ENCODE measurements at places on chromosomes 1 and 21. TPM values are rescaled to one million over a fixed set of nuclear protein-coding genes. Genes with fewer than 3 reads are reported as not detected.

DNA sequence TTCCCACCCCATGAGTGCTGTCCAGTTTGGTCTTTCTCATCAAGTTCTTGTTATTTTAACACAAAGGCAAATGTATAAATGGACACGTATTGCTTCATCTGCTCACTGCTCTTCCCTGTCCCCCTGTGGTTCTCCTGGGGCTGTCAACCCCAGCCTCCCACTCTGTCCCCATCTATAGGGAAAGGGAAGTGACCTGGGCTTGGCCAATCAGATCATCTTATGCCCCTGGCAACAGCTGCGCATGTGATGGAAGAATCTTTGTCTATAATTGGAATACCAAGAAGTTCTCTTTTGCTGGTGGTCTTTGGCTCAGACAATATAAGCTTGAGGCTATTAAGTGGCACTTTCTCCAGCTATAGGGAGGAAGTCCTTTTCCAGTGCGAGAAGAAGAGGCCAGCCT is 4.7 kb upstream of the CCSAP start:
- no peak for DNase-seq

The CD101 gene
- 1.0 TPM for total RNA-seq

- DNase-seq, result no peak
These were observed 112.3 kb downstream of the ACTL8 start for GRCh38 chr1:17867470-17867869.

- no peak for DNase-seq
These were observed 16.4 kb upstream of the KIAA0040 start for GRCh38 chr1:175208773-175209492.

The SZT2 gene
- 20.8 TPM for total RNA-seq

GRCh38 chr1:231527586-231528171 is 790 bp upstream of the TSNAX start:
- no peak for DNase-seq

DNA sequence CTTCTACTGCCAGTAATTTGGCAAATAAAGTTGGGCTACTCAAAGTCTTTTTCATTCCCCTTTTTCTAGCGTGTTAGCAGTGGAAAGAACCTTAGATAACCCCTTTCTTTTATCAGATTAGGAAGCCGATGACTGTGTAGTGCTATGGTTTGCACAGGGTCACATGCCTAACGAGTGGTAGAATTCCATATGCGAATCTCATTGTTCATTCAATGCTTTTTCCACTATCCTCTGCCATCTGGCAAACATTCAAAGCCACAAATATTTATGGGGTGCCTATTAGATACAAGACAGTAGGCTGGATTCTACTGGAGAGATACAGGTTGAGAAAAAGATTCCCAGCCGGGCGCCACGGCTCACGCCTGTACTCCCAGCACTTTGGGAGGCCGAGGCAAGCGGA is 14.9 kb upstream of the IER5 start:
- no peak for DNase-seq

- DNase-seq, result no peak
These were observed 165.5 kb upstream of the NFIA start for GRCh38 chr1:60916906-60917305.

DNA sequence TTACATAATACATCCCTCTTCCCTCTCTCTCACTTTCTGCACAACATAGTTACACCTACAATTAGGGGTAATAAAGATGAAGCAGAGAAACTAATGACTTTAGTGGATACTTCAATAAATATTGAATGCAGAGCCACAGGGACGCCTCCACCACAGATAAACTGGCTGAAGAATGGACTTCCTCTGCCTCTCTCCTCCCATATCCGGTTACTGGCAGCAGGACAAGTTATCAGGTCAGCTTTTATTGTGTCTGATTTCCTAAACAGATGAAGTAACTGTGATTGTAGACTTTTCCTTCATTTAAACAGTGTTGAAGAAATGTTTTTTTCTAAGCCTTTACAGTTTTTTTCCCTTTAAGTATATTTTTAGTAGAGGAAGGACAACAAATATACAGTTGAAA is 281.6 kb downstream of the TPR start:
- DNase-seq, result peak; percentile 37

The TSSK3 gene
- total RNA-seq, result 1.0 TPM

DNA sequence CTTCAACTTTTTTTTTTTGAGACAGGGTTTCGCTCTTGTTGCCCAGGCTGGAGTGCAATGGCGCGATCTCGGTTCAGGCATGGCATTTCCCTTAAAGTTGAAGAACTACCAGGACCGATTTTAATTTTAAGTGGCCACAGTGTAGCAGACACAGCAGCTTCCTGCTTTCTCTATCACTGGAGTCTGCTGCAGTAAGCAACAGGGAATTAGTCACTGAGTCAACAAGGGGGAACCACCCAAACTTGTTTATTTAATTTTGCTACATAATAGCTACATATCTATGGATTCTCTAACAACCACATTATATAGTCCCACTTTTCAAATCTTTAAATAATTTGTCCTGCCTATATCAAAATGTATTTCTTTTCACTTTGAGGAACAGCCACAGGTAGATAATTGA is 12.5 kb upstream of the TNNI3K start:
- no peak for DNase-seq

DNA sequence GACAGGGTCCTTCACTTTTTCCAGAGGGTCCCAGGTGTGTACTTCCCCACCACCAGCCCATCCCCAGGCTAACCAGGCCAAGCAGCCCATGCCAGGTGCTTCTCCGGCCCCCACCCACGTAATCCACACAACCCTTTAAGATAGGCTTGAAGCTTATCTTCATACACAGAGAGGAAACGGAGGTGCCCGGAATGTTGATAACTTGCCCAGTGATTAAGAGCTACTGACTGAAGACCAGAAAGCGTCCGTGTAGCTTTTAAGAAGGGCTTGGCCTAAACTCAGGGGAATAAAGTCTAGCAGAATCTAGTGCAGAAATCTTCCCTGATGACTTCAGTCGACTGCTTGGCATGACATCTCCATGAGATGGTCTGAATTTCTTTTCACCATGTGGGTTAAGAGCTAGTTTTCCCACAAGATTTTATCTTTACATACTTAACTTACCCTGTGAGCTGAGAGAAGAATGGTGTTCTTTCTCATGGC is 138.7 kb downstream of the GALNT2 start:
- DNase-seq, result no peak

DNA sequence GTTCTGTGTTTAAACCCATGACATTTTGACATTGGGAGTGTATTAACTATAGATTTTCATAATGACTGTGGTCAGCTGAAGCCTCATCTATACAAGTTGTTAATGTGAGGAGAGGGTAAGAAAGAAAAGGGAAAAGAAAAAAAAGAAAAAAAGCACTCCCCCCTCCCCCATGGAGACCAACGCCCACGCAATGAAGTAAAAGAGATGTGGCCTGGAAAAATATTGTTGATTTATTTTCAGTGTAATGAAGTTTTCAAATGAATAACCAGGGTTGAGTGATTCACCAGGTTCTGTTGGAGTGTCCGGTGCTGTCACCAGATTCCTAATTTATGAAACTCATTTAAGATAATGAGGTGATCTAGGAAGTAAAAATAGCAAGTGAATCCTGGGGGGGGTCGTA is 4.7 kb downstream of the RNF220 start:
- DNase-seq, result no peak

DNA sequence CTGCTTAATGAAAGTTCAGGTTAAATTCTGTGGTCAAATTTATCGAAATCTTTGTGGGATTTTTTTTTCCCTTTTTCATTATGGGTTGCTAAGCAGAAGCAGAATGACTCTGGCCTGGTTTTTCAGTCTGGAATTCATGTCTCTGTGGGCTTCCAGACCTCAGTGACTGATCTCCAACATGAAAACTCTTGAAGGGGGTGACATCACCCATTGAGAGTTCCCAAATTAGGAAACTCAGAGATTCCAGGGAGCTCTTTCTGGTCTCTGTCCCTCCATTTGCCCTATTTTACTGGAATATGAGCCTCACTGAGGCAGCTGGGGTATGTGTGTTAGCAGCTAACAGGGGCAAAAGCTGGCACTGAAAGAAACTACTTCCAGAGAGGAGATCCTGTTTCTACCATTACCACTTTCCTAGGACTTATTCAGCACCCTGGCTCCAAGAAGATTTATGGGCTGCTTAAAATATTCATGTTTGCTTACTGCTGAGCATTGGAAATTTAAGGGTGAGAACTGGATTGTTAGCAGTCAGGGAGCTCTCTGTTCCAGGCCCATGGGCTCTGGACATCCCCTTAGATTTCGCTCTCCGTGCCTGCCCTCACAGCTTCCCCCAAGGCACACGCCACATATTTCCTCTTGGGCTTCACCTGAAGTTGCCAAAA is 203.4 kb upstream of the SPAG17 start:
- no peak for DNase-seq

GRCh38 chr1:240344918-240345317 is 253.2 kb downstream of the FMN2 start:
- no peak for DNase-seq

DNA sequence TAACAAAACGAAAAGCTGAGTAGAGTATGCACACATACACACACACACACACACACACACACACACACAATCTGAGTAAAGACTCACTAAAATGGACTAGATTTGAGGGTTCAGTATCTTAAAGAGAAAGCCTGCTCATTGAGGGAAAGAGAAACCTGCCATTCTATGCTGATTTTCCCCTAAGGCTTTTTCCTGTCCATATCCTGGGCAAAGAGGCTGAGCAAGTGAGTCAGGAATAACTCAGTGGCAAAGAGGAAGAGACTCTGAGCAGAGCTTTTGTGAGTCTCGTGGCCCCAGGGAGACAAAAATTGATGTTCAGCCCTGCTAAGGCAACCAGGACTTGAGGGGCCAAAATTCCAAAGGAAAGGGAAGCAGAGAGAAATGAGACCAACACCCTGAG is 37.3 kb upstream of the RUNX1 start:
- no peak for DNase-seq

Measured in heart left ventricle (tissue), 16 donors.